ENCODE measurements at places on chromosomes 1 and 21.
A peak's percentile ranks its signal among the peaks of the same experiment; 100 is the strongest.

DNA sequence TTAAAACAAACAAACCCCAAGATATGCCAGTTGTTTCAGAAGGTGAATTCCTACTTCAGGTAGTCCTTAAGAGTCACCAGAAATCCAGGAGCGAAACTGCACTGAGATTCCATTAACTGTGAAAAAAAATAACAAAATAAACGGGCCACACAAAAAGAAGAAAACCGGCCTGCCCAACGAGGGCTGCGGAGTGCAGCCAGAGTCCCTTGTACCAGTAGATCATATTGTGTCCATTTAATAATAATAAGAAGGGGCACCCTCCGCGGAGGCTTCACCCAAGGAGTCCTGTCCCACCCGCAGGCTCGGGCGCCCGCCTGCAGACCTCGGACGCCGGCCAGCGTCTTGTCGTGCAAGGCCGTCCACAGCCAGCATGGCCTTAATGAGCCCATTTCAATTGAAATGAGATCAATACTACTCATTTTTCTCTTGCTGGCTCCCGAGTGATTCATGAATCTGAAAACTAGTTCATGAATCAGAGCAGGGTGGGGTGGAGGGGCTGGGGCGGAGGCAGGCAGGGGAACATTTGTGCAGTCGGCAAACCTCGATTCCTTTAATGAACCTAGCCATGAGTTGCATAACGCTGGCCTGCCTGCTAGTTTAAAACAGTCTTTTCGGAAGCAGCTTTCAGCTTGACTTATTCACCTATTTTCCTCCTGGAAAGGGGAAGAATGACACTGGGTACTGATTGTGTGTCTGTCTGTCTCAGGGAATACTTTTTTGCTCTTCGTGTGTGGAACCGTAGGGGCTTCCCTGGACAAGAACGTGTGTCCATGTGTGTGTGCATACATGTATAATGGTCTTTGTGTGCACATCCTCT is 113.1 kb upstream of the IRF2BP2 start:
- DNase-seq, result no peak

DNA sequence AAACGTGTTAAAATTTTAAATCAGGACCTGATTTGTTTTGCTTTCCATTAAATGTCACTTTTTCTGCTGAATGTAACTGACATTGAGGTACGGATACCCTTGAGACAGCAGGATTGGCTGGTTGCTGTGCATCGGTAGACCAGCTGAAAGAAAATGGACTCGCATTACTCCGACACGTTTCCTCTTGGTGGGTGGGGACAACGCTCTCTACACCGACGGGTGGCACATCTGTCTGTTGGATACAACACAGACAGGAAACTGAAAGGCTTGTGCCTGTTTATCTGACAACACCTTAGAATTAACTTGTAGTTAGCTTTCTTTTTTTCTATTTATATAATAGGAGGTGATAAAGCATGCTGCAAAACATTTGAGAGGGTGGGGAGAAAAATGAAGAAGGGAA is 19.4 kb downstream of the PRPF38A start:
- no peak for DNase-seq

- DNase-seq, result peak; percentile 39
Measured at GRCh38 chr1:26697978-26698849, 2.4 kb downstream of the ARID1A start.

DNA sequence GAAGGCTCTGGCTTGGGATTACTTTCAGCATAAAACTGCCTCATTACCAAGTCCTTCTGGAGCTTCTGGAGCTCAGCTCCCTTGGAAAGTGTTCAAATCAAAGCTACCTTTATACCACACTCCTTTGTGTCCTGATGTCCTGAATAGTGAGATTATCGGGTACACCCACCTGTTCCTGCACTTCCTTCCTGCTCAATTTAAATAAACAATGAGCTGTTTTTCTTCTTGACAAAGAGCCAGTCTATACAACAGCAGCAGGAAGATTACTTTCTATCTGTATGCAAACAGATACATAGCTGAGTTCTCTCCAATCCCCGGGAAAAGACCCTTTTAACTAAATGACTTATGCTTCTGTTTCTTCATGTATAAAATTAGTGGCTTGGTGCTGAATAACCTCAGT is 258.0 kb upstream of the FMN2 start:
- DNase-seq, result no peak

- no peak for DNase-seq
Measured at GRCh38 chr1:5311634-5312292, 657.4 kb downstream of the AJAP1 start.

DNA sequence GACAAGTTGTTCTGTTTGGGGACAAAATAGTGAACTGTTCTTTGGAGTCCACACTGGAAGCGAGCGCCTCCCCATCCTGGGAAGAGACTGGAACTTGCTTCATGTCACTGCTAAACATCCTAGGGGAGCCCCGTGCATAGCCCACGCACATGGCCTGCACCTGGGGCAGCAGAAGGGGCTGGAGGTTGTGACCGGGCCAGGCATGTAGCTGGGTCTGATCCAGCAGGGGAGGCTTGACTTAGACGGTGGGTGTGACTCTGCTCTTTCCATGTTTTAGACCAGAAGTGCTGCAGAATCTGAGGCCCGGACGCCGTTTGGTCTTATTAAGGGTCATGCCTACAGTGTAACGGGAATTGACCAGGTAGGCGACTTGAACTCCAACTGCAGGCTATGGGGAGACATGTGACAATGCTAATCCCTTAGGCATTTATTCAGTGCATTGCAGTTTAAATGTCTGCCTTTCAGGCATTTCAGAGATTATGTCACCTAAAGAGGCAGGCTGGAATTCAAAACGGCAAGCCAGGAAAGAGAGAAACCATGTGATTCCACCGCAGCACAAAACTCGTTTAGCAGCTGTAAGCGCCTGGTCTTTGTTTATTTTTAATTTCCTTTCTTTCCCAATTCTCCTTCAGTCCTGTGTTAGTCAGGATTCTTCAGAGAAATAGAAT is 21.8 kb downstream of the CAPN9 start:
- no peak for DNase-seq

DNA sequence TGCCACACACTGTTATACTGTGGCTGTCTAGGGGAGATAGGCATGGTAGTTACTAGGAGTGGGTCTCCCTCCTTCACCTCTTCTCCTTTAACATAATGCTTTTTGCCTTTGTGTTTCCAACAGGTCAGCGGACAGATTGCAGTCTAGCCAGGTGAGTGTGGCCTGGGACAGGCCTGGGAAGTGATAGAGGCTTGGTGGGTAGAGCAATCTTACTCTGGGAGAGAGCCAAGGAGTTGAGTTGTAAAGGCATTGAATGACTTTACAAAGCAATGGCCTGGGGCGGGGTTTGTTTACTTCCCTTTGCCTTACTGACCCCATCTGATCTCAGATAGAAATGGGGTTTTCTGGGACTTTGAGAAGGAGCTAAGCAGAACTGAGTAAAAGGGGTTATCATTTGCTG is 51.0 kb upstream of the IKBKE start:
- DNase-seq, result no peak

- DNase-seq, result peak; percentile 12
Measured at GRCh38 chr1:2645143-2645542, 12.3 kb upstream of the MMEL1 start.

GRCh38 chr1:160085686-160086455 is 4.5 kb downstream of the KCNJ9 start:
- DNase-seq, result peak; percentile 60

DNA sequence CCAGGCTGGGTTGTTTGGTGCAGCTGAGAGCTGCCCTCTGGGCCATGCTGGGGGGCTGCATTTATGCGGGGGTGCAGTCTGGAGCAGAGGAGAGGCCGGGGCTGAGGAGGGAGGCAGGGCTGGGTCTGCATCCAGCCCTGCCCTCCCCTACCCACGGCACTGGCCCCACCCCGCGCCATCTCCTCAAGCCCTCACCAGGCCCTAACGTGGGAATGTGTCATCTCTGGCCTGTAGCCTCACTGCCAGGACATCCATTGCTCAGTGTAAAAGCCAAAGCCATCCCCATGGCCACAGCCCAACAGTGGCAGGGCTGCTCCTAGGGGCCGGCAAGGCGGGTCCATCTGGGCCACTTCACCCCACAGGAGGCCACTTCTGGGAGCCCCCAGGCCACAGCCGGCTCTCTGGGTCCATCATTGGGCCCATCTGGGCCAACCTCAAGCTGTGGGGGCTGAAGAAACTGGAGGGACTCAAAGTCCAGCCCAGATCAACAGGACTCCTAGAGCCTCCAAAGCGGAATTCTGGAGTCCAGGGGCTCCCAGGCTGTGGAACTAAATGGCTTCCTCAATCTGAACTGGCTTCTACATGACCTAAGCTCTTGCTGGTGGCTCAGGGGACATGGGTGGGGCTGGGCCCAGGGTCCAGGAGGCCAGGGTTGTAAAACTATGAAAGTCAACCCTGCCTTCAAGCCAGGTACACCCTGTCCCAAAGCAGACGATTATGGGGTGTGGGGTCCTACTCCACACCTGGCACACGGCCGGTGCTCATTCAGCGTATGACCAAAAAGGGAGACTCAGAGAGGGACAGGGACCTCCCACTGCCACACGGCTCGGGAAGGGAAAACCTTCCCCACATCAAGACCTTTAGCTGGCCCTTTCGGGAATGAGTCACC is 32.6 kb downstream of the RUNX3 start:
- no peak for DNase-seq

DNA sequence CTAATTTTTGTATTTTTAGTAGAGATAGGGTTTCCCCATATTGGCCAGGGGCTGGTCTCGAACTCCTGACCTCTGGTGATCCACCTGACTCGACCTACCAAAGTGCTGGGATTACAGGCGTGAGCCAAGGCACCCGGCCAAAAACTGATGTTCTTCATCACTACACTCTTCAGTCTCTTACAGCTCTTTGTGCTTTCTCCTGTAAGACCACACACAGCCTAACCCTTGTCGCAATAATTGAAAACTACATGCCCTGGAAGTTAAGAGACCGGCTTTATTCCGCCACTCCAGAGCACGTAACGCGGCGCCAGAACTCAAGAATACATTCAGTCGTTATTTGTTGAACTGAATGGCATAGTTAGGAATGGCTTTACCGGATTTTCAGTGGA is 552 bp downstream of the GPATCH4 start:
- no peak for DNase-seq

GRCh38 chr21:34782506-34783360 is 113.9 kb downstream of the CLIC6 start:
- no peak for DNase-seq

GRCh38 chr1:28032281-28032680 is 56.1 kb downstream of the EYA3 start:
- DNase-seq, result no peak

GRCh38 chr1:214248311-214249085 is 32.5 kb upstream of the SMYD2 start:
- no peak for DNase-seq

GRCh38 chr1:119590393-119590792 is 57.7 kb downstream of the ZNF697 start:
- DNase-seq, result no peak

GRCh38 chr1:245748646-245749045 is 593.9 kb downstream of the KIF26B start:
- no peak for DNase-seq

GRCh38 chr1:52482326-52483004 is 70.4 kb downstream of the TUT4 start:
- DNase-seq, result no peak

GRCh38 chr1:43954036-43954435 is 7.3 kb downstream of the IPO13 start:
- no peak for DNase-seq

DNA sequence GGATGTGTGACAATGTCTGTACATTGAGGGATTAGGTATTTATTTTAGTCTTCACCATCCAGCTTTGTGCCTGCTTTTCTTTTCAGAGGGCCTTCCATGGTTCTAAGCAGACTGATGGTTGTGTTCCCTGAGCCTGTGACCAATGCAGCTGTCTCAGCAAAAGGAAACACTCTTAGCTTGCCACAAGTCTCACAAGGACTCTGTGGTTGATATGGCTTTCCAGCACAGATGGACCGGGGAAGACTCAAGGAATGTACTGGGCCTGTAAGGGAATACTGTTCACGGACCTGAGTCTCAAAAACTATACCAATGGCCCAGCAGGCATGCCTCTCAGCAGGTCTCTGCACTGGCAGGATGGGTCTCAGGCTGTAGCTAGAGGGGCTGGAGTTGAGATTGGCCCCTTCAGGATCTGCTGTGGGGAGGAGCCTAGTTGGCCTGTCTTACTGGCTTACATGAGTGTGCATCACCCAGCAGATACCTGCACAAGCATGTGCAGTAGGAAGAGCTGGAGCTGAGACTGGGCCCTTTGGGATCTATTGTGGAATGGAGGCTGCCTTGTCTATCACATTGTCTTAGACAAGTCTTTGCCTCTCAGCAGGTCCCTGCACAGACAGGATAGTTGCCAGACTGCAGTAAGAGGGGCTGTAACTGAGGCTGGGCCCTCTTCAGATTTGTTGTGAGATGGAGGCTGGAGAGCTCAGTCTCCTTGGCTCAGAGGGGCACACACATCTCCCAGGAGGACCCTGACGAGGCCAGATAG is 52.0 kb upstream of the PDC start:
- DNase-seq, result no peak

DNA sequence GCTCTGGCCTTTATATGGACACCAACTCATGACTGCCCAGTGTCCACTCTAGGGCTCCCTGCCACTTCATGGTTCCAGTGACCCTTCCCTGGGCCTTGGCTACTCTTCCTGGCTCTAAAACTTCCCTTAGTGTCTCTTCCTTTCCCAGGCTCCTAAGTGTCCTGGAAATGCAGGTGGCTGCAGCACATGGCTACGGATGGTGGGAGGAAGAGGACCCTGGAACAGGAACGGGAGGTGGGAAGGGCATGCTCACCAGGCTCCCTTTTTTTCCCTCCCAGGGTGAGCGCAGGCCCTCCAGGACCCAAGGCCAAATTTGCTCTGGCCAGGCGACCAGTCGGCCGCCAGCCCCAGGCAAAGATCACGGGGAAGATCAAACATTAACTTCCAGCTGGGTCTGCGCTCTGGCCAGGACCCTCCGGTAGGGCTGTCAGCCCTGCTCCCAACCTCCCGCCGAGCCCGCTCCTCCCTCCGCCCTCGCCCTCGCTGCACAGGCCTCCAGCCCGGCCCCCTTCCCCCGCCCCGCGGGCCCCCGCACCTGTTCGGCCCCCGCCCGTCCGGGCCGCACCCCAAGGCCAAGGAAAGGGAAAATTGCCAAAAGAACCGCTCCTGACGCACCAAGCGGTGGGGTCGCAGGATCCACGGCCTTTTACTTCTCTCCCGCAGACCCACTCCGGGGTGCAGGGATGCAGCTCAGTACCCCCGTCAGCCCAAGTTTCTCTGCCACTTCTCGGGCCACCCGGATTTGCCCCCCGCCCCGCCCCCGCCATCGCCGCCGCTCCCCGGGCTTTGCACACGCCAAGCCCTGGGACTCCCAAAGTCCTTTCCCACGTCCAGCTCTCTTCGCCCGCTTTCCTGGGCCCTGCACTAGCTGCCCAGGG is 894 bp downstream of the TCEA3 start:
- DNase-seq, result no peak

- no peak for DNase-seq
Measured at GRCh38 chr1:94806441-94806871, 13.7 kb upstream of the SLC44A3 start.

DNA sequence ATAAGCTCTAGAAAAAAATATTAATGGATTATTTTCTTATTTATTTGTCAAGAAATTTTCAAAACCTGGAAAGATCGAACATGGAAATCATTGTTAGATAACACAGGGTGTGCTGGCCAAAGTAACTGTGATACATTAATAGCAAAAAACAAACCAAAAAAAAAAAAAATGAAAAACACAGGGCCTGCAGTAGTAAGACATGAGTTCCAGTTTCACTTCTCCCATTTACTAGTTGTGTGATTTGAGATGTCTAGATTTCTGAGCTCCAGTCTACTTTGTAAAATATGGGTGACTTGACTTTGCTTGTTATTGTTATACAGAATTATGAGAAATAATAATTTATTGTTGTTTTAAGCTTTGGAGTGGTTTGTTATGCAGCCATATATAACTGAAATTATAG is 13.6 kb downstream of the FAM177B start:
- no peak for DNase-seq

GRCh38 chr1:4032571-4032970 is 132.5 kb upstream of the C1orf174 start:
- DNase-seq, result no peak

GRCh38 chr1:165843304-165843703 is 15.9 kb downstream of the UCK2 start:
- DNase-seq, result no peak

Measured in activated B cell treated with CpG ODN at 0.5 μM for 24 hours (primary cell).